ENCODE measurements at places on chromosomes 6 and 20. TPM values are rescaled to one million over a fixed set of nuclear protein-coding genes. Genes with fewer than 3 reads are reported as not detected.

GRCh38 chr6:71288228-71289038, at the start of gene OGFRL1:
OGFRL1 (plus strand) TSS chr6:71288811; CDS start chr6:71288937, 126 bp downstream.
- DNase-seq: peak; percentile 64

- DNase-seq: no peak
Measured at GRCh38 chr6:135627092-135627715, 129.7 kb upstream of the AHI1 start.

DNA sequence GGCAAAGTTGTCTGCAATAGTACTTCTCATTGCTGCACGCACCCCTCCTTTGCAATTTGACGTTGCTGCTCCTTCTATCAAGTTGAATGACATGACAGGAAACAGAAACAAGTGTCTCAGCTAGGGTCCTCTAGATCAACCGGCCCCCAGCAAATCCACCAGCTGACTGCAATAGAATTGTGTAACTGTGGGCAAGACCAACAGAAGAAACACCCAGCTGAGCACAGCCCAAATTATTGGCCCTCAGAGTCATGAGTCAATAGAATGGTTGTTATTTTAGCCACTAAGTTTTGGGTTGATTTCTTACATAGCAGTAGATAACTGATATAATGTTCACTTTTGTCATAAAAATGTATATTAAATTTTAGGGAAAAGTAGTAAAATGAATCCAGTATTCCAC, 202.7 kb downstream of the MAFB start:
- no peak for DNase-seq

Gene GMDS
- 17.4 TPM for total RNA-seq

GRCh38 chr20:1628621-1629020, 8.8 kb upstream of the SIRPB1 start:
- DNase-seq: no peak

Gene TRIM10
- total RNA-seq: not detected
